Muscle of arm (tissue), 14 donors: ENCODE measurements at places on chromosomes 4 and X.

- no peak for DNase-seq
Measured at GRCh38 chr4:47462799-47463234, 685 bp downstream of the COMMD8 start.

- DNase-seq: no peak
Measured at GRCh38 chr4:14644580-14645282, 357.6 kb upstream of the CPEB2 start.

- DNase-seq: no peak
Measured at GRCh38 chr4:153265306-153266047, 61.2 kb downstream of the TRIM2 start.

GRCh38 chrX:15812192-15812938 is 22.1 kb downstream of the ZRSR2 start:
- DNase-seq: no peak

DNA sequence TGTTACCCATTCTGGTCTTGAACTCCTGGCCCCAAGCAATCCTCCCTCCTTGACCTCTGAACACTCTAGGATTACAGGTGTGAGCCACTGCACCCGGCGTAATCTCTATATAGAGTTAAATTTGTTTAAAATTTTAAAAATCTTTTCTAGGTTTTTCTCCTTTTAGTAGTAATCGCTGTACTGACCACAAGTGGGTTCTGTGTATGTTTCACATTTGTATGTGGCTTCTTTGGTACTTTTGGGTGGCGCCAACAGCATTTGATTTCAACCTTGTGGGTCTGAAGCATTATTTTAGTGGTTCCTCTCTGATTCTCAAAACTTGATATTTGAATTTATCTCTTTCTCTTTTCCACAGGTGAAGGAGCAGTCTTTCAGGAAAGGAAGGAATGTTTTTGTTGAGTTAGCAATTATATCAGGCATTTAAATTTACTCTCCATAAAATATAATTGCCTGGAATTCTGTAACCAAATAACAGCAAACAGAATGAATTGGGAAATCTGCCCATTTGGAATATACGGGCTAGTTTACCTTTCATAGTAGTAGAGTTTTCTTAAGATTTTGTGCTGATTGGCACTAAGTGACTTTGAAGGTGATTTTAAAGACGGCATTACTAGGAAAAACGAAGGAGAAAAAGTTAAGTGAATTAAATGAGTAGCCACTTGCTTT is 29.5 kb downstream of the ARHGAP10 start:
- no peak for DNase-seq

DNA sequence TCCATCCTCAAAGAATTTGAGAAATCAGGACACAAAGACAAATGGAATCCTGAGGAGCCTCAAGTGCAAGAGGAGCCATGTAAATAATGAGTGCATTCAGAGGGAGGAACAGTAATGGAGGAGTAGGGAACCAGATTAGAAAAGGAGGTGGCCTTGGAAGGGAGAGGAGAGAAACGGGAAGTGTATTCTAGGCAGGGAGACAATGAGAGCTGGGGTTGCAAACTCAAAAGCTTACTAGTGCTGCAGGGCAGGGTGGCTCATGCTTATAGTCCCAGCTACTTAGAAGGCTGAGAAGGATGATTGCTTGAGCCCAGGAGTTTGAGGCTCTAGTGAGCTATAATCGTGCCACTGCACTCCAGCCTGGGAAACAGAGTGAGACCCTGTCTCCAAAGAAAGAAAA is 113.2 kb upstream of the LSM6 start:
- DNase-seq: no peak

DNA sequence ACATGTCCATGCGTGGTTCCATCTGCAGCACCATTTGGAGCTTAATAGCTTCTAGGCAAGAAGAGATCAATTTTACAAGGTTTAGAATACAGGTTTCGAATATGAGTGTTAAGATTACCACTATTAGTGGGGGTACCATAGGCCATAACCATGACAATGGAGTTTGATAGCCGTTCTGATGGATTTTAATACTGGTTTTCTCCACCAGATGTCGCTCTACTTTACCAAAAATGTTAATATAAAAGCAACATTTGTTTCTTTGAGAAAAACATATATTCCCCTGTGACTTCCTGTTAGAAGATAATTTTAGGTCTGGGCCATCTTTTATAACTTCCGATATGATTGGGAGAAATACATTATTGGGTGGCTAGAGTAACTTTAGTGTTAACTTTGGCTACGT is 499.7 kb upstream of the POU3F4 start:
- no peak for DNase-seq

DNA sequence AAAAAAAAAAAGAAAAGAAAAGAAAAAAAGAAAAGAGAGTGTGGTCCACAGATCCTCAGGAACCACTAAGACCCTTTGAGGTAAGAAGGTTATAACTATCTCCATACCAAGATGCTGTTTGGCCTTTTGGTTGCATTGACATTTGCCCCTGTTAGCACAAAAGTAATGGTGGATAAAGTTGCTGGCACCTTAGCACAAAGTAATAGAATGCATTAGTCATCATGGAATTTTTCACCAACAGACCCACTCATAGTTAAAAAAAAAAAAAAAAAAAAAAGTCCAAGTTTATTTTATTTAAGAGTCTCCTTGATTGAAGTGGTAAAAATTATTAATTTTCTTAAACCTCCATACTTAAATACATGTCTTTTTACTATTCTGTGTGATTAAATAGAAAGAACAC is 78.4 kb upstream of the RBPJ start:
- no peak for DNase-seq

GRCh38 chr4:46399440-46399839 is 9.5 kb upstream of the GABRA2 start:
- no peak for DNase-seq

- DNase-seq: peak; percentile 25
Measured at GRCh38 chr4:89109841-89110540, 1.3 kb upstream of the TIGD2 start.

DNA sequence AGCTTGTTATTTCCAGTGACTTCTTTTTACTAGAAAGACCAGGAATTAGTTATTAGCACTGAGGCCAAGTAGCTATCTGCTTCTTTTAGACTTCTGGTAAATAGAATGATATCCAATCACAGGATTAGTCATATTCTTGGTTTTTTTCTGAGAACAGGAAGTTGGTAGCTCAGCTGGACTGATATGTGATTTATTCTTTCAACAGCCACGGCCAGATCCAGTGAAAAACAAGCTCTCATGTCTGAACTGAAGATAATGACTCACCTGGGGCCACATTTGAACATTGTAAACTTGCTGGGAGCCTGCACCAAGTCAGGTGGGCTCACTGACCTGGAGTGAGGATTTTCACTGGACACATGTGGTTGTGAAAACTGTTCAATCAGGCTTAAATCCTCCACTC is 48.6 kb downstream of the PDGFRA start:
- DNase-seq: no peak

DNA sequence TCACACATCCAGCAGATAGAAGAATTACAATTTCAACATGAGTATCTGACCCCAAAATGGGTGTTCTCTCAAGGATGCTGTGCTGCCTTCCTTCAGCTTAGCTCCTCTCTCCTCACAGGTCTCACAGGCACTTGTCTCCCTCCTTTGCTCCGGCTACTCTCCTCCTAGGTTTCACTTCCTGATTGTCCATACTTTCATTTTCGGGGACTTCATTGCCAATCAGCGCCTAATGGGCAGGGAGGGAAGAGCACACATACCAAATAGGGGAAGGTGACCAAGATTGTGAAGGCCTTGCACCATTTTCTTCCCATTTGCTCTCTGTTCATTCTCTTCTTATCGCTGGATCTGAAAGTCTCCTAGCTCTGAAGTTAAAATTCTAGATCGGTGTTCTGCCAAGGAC is 125.4 kb upstream of the EOLA2 start:
- no peak for DNase-seq

GRCh38 chr4:166518315-166518714 is 645.3 kb downstream of the TLL1 start:
- DNase-seq: no peak

DNA sequence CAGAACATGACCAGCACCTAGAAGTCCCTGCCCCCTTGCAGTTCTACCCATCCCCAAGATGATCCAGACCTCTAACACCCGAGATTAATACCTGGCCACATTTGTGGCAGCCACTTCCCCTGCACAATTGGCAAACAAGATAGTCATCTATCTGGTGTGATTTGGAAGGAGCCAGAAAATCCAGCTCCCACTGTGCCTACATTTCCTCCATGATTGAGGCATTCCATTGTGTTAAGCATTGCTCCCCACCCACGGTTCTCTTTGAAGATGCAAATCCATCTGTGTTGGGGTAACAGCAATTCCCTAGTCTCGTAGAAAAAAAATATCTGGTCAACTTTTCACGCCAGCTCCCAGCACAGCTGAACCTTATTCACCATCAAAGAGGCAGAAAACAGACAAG is 405.0 kb downstream of the BCOR start:
- no peak for DNase-seq

- DNase-seq: no peak
Measured at GRCh38 chrX:4830880-4831557, 1117.6 kb upstream of the PRKX start.

- DNase-seq: no peak
Measured at GRCh38 chr4:151931563-151931962, 170.8 kb upstream of the GATB start.

DNA sequence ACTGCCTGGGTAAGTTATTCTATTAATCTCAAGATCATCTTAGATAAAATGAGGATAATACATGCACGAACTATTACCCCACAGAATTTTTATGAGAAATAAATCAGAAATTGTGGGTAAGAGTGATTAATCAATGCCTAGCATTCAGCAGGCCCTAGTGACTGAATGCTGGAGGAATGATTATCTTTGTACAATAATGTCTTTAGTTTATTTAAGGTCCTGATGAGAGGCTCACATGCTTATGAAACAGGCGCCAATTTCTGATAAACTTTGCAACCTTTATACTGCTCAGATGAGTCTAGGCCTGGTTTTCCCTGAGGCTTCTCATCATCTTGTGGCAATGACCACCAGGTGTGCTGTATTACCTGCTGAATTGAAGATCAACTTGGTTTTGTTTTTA is 27.8 kb upstream of the BMP2K start:
- DNase-seq: no peak

DNA sequence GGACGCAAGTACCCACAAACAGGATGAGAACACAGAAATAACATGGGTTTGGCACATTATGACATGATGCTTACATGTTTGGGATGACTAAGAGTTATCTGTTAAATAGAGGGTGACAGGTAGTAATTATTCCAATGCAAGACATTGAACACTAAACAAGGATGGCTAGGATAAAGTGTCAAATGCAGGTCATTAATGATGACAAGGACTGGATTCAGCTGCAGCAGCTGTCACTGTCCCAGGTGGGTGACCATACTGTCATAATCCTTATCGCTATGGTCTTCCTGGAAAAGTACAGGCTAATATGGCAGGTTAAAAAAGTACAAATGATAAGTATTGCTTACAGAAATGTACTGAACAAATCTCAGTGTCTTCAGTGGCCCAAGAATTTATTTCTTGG is 123.9 kb downstream of the ANTXR2 start:
- no peak for DNase-seq

GRCh38 chrX:585115-585808 is 45.3 kb upstream of the SHOX start:
- DNase-seq: no peak

DNA sequence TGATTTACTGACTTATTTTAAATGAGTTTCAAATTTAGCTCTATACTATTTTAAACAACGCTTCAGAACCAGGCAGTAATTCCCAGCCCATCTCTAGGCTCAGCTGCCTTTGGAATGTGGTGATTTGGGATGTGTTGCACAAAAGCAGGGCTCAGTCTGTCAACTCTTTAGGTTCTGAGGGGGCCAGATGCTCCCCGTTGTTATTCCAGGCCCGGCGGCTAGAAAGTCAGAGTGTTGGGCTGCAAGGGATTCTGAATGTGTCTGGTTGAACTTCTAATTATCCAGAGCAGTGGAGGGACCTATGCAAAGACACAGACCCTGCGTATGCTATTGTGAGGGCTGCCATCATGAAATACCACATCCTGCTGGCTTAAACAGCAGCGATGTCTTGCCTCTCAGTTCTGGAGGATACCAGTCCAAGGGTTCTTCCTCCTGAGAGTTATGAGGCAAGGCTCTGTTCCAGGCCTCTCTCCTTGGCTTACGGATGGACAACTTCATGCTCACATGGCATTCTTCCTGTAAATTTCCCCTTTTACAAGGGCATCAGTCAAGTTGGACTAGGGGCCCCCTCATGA is 123.2 kb upstream of the TRIM2 start:
- DNase-seq: no peak

DNA sequence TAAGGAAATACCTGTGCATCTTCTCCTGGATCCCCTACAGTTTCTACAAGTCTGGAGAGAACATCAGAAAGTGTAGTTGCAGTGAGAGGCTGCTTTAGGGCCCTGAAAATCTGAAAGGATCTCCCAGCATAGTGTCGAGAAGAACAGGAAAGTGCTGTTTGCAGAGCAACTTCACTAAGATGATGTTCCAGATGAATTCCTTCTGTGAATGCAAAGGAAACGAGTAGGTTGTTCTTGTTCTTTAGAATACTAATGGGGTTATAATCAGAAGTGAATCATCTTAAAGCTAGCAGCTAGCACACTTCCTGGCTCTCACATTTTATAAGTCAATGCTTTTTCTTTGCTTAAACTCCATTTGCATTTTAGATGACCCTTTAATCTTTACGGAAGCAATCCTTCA is 53.7 kb downstream of the ZAR1 start:
- no peak for DNase-seq

- DNase-seq: no peak
Measured at GRCh38 chr4:139692309-139693012, 26.8 kb downstream of the MGST2 start.

GRCh38 chr4:172666711-172667368 is 501.8 kb upstream of the GALNT7 start:
- no peak for DNase-seq

GRCh38 chr4:24611575-24611974 is 27.2 kb upstream of the DHX15 start:
- no peak for DNase-seq

DNA sequence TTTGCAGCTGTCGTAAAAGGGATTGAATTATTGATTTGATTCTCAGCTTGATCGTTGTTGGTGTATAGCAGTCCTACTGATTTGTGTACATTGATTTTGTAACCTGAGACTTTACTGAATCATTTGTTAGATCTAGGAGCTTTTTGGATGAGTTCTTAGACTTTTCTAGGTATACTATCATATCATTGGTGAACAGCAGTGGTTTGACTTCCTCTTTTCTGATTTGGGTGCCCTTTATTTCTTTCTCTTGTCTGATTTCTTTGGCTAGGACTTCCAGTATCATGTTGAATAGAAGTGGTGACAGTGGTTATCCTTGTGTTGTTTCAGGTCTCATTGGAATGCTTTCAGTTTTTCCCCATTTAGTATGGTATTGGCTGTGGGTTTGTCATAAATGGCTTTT is 8.4 kb downstream of the APOOL start:
- no peak for DNase-seq
